ENCODE measurements at places on chromosomes 13 and 19. TPM values are rescaled to one million over a fixed set of nuclear protein-coding genes. Genes with fewer than 3 reads are reported as not detected.

DNA sequence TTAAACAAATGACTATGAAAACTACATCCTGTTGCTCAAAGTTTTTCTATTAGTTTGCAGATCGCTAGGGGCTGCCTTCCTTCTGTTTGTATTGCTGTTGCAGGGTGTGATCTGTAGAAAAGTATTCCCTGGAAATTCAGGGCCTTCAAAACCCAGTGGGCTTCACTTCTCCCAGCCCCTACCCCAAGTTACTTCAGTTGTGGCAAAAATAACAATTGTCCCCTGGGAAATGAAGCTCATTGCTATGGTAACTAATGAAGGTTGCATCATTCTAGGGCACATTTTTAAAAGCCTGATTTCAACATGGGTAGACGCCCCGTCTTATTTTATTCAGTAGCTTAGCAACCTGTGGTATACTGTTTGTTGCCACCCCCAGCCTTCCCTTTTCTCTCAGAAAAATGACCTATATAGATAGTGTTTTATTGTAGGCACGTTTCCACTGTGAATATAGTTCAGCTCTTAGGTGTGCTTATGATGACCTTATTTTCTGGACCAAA, 60.9 kb downstream of the WDFY2 start:
- DNase-seq, result peak; percentile 69

- DNase-seq, result peak; percentile 90
These were observed 1.1 kb upstream of the KCTD15 start for GRCh38 chr19:33795370-33796163.

DNA sequence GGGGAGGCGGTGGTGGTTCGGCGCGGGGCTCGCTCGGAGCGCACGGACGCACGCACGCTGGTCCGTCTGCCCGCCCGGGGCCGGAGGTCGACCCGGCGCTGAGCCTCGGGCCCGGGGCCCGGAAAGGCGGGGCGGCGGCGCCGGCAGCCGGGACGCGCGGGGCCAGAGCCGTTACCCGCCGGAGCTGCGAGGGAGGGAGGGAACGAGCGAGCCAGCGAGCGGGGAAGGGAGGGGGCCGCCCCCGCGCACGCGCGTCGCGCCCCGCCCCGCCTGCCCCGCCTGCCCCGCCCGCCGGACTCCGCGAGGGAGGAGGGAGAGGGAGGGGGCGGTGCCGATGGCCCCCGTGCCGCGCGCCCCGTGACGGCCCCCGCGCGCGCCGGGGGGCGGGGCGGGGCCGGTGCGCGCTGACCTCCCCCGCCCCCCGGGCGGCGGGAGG, 15.0 kb downstream of the CIC start:
- DNase-seq, result peak; percentile 64

Gene OSCAR
- total RNA-seq, result not detected

Gene TGFBR3L
- total RNA-seq, result 1.1 TPM

GRCh38 chr19:4071610-4072009, 4.9 kb upstream of the ZBTB7A start:
- DNase-seq, result no peak

DNA sequence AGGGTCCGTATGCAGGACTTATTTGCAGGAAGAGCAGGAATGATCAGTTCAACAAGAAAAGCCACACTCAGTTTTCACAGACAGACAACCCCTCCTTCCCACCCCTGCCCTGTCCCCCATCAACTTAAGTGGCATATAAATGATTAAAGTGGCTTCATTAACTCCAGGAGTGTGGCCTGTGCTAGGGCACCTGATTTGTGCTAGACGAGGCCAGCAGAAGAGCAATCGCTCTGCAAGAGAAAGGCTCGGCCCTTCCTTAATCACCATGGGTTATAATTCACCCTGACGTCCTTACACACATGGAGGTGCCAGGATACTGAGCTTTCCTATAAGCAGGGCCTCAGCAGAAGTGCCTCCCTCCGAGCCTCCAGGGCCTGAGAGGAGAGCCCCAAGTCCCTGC, 14.6 kb downstream of the C19orf12 start:
- DNase-seq, result no peak

Gene SYT3
- total RNA-seq, result not detected

DNA sequence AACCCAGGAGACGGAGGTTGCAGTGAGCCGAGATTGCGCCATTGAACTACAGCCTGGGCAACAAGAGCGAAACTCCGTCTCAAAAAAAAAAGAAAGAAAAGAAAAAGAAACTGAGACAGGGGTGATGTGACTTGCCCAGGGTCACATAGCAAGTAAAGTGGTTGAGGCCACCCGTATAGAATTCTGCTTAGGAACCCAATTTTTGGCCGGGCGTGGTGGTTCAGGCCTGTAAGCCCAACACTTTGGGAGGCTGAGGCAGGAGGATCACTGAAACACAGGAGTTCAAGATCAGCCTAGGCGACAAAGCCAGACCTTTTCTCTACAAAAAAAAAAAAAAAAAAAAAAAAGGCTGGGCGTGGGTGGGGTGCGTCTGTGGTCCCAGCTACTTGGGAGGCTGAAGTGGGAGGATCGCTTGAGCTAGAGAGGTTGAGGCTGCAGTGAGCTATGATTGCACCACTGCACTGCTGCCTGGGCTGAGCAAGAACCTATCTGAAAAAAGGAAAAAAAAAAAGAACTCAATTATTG, 1.3 kb downstream of the SNRPA start:
- no peak for DNase-seq

DNA sequence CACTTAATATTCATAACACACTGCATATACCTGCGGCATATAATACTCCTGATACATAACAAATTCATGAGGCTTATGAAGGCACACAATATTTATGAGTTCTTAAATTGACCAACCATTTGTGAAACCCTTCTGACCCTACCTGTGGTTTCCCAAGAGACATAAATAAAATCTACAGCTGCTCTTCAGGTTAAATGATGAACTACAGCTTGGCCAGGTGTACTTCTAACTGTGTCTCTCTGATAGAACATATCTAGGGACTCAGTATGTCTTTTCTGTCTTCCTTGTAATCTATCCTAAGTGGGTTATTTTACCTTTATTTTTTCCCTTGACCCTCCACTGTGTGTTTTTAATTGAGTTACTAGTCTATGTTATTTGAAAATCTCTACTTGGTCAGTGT, 189.9 kb upstream of the UFM1 start:
- DNase-seq, result no peak

GRCh38 chr19:4415352-4415751, 12.9 kb downstream of the CHAF1A start:
- DNase-seq, result no peak

DNA sequence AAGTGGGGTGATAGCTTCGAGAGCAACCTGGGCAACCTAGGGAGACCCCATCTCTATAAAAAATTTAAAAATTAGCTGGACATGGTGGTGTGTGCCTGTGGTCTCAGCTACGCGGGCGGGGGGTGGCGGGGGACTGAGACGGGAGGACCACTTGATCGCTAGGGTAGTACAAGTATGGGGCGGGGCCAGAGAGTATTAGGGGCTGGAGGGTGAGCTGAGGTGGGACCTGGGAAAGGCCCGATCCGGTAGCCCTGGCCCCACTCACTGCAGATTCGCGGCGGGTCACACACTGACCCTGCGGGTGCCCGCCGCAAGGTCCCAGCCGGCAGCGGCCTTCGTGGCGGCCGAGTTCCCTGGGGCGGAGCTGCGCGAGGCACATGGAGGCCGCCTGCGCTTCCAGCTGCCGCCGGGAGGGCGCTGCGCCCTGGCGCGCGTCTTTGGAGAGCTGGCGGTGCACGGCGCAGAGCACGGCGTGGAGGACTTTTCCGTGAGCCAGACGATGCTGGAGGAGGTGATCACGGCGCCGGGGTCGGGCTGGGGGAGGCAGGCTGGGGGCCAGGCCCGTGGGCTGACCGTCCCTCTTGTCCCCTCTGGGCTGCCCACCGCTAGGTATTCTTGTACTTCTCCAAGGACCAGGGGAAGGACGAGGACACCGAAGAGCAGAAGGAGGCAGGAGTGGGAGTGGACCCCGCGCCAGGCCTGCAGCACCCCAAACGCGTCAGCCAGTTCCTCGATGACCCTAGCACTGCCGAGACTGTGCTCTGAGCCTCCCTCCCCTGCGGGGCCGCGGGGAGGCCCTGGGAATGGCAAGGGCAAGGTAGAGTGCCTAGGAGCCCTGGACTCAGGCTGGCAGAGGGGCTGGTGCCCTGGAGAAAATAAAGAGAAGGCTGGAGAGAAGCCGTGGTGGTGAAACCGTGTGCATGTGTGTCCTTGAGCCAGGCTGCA, 2.0 kb upstream of the ARHGAP45 start:
- DNase-seq, result peak; percentile 63

- no peak for DNase-seq
These were observed 244.0 kb upstream of the RXFP2 start for GRCh38 chr13:31495336-31495735.

Gene TMEM272
- not detected for total RNA-seq

Gene ONECUT3
- not detected for total RNA-seq

Gene CGB3
- total RNA-seq, result 7.0 TPM

- no peak for DNase-seq
These were observed at the start of gene KLK15 for GRCh38 chr19:50833117-50833801. Gene KLK15 (minus strand): TSS chr19:50833574. CDS start chr19:50831492, 2,082 bp downstream.

GRCh38 chr19:46221981-46222610, 7.4 kb upstream of the IGFL1 start:
- DNase-seq, result peak; percentile 89

DNA sequence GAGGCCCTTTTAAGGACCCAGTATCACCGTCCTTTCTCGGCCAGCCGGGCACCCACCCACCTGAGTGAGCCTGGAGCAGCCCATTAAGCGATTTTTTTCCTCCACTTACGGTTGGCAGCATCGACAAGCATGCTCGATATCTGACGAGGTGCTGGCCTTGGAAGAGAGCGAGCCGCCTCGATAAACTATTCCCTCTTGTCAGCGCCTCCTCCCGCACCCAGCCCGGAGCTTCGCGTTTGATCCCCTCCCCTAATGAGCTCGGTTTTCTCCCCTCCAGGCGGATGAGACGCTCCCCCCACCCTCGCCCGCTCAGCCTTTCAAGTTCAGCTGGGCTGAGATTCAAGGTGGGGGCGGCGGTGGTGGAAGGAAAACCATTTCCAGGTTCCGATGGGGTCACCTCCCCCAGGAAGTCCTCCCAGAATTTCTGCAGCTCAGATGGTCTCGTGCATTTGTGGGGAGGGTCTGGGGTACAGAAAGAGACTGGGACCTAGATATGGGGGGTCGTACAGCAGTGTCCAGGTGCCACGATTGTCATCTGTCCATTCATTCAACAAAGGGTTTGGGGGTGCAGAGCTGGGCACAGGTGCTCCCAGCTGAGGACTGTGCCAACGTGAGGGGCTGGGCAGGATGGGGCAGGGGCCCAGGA, 18.9 kb upstream of the ONECUT3 start:
- DNase-seq, result no peak

DNA sequence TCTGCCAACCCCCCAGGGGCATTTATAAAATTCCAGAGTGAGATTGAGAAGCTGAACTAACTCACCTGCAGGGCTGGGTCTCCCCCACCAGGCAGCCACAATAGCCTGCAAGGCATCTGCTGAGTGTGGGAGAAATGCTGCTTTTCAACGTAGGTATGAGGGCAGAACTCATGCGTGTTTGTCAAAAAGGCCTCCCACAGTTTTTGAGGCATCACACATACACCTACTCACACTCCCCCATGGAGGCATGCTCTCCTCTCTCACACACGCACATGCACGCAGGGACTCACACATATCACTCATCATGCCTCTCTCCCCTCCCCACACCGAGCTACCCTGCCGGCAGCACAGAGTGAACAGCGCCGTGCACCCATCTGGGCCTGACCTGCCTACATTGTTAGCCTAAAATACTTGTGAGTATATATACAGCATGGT, 390.5 kb downstream of the FGF9 start:
- DNase-seq, result no peak

- DNase-seq, result no peak
These were observed 8.7 kb upstream of the ADAT3 start for GRCh38 chr19:1896508-1896907.

- peak; percentile 25 for DNase-seq
These were observed 16.6 kb downstream of the CKM start for GRCh38 chr19:45306040-45306439.

DNA sequence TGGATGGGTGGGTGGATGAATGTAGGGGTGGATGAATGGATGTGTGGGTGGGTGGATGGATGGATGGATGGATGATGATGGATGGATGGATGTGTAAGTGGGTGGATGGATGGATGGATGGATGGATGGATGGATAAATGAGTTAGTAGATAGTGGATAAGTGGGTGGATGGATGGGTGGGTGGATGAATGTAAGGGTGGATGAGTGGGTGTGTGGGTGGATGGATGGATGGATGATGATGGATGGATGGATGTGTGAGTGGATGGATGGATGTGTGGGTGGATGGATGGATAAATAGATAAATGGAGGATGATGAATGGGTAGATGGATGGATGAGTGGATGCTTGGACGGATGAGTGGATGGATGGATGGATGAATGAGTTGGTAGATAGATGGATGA, 3.2 kb downstream of the MCF2L start:
- DNase-seq, result no peak

GRCh38 chr19:38721979-38722773, 22.1 kb downstream of the CAPN12 start:
- no peak for DNase-seq

GRCh38 chr13:83879431-83880171, 2.7 kb downstream of the SLITRK1 start:
- peak; percentile 2 for DNase-seq

- peak; percentile 55 for DNase-seq
These were observed 14.6 kb downstream of the CBARP start for GRCh38 chr19:1223018-1223855.

Gene FOXO1
- total RNA-seq, result 6.8 TPM

DNA sequence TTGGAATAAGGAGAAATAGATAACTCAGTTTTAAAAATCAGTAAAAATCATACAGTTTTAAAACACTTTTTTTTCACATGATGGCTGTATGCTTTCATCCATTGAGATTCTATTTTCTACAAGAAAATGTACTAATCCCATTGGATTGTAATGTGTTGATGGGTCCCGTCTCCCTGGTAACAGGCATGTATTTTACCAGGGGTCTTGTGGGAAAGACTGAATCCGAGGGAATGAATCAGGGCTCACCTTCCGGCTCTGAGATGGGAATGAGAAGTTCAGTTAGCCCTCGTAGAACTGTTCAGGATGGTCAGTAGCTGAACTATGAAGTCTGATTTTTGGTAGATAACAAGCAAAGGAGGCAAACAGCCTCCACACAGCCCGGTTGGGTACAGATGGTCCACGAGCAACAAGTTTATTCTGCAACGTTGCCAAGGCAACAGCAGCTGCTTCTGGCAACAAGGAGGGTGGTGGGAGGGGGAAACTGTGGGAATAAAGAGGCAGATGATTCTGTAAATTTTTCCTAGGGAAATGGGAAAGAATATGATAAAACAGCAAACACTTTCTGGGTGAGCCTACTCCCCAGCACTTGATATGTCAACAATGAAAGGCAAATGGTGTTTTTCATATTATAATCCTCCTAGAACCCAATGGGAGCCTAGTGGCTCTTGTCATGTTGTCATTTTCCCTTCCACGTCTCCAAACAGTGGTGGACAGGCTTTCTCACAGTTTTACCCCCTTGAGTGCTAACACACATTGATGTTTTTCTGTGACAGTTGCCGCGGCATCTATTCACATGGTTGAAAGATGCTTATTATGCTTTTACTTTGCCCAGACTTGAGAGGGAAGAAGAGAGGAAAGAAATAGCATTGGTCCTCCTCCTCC, 12.4 kb upstream of the SIAH3 start:
- no peak for DNase-seq

GRCh38 chr19:15110418-15110815, 3.2 kb downstream of the SYDE1 start:
- no peak for DNase-seq

- DNase-seq, result peak; percentile 58
These were observed 4.8 kb downstream of the TSKS start for GRCh38 chr19:49758292-49758691.

GRCh38 chr13:48906200-48906599, 69.5 kb upstream of the FNDC3A start:
- DNase-seq, result no peak

GRCh38 chr19:51751655-51752054, at the start of gene FPR1:
Gene FPR1 (minus strand): TSS chr19:51751878. CDS start chr19:51746994, 4,884 bp downstream.
- DNase-seq, result peak; percentile 89

Measured in M059J (cell line).